ENCODE measurements at places on chromosomes 5 and 9. TPM values are rescaled to one million over a fixed set of nuclear protein-coding genes. Genes with fewer than 3 reads are reported as not detected.

The PARP8 gene
- 8.8 TPM for total RNA-seq

The INSL4 gene
- not detected for total RNA-seq

The GTF3C5 gene
- 121 TPM for total RNA-seq

The SLC46A2 gene
- total RNA-seq, result not detected

The MLANA gene
- total RNA-seq, result not detected

The ALDH7A1 gene
- 28.2 TPM for total RNA-seq

The PTGER4 gene
- 36.8 TPM for total RNA-seq

The TUSC1 gene
- 20.8 TPM for total RNA-seq

The FOXD4L5 gene
- not detected for total RNA-seq

The PCDHGA8 gene
- total RNA-seq, result 0.14 TPM

GRCh38 chr5:16791036-16791705 is 144.9 kb downstream of the MYO10 start:
- no peak for DNase-seq

DNA sequence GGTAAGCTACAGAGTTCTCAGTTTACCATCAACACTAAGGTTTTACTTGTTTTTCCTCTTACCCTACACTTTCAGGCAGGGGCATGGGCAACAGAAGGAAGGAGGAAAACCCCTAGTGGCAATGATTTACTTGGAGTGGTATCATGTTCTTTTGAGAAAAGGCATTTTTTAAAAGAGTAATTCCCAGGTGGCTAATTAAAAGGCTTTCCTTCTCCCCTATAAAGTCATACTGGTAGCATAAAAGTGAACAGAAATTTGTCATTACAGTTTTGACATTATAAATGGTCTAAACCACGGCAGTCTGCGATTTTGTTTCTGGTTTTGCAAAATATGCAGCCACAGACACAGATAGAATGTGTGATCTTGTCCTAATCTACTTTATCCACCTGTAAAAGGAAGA is 30.9 kb upstream of the OR2K2 start:
- DNase-seq, result no peak

GRCh38 chr5:36658038-36658756 is 51.8 kb downstream of the SLC1A3 start:
- DNase-seq, result no peak

DNA sequence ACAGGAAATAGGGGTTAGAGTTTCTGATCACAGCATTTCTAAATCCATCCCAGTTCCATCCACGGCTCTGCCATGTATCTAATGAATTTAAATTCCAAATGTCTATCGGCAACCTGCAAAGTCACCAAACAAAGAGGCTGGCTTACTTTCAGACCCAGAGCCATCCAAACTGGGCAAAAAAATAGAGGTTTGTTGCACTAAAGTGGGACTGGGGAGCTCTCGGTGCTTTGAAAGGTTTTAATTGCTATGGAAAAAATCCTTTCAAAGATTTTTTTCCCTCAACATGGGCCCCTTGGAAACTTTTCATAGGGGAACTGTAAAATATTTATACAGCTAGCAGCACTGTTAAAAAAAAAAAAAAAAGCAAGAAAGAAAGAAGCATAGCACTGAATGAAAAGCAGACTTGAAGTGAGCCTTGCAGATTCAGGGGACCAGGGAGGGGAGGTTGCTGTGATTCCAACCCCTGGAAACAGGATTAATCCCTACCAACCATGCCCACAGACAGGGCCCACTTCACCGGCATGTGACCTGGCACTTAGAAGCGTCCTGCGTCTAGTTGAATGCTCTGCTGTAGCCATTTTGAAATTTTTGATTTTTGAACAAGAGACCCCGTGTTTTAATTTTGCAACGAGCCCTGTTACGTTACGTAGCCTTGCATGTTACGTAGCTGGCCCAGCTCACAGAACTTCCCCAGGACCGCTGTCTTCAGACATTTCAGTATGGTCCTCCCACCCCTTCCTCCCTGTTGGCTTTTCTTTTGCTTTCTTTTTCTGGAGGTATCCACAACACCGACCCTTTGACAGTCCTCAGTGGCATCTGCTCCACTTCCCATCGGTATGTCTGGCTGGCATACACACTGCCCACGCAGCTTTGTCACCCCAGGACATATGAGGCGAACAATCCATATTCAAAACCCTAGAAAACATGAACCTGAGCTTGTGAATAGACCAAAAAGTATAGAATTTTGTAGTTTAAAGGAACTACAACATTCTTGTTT is 105.3 kb upstream of the NFIB start:
- DNase-seq, result no peak

GRCh38 chr5:78008356-78008967 is 232.3 kb upstream of the TBCA start:
- peak; percentile 4 for DNase-seq

DNA sequence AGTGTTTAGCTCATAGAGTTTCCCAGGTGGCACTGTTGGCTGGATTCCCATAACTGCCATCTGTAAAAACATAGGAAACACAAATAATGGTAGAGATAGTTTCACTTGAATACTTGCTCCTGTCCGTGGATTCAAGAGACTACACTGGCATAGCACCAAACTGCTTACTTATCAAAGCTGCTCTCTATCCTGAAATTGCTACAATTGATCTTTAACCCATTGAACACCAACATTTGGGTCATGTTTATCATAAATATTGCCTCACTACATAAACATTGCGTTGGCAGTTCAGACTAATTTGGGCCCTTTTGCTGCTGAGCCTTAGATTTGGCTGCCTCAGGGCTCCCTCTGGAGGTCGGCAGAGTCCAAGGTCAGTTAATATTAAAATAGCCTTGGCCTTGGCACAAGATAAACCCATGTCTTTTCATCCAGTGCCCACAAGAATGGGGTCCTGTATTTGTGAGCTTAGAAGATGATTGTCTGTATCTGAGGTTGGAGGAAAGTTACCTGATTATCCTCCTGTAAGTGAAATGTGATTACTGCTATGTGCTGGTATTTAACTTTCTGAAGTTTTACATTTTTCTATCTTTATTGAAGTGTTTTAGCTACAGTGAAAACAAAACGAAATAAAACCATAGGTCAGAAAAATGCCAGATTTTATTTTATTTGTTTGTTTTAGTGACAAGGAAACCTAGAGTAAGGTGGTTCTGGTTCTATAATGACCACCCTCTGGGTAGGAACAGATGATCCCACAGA is 4.0 kb upstream of the RANBP3L start:
- no peak for DNase-seq

- DNase-seq, result no peak
Observed at GRCh38 chr5:118258223-118258622, 730.1 kb downstream of the DTWD2 start.

- DNase-seq, result peak; percentile 97
Observed at GRCh38 chr9:77707383-77708063, 59.4 kb upstream of the GNA14 start.

DNA sequence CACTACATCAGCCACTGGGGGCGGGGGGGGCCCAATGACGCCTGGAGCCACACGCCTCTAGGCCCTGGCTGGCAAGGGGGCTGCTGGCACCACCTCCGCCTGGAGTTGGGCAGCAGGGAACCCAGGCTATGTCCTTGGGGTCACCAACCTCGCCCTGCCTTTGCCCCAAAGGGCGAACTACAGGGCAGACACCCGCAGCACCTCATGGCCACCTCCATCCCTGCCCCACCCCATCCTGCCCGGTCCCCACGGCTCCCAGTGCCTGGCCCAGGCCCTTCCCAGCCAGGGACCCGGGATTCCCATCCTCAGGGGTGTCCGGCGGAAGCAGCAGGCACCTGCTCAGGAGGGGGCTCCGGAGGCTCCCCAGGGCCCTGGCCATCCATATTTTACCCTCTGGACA is 37.0 kb downstream of the NACC2 start:
- no peak for DNase-seq

GRCh38 chr5:126965061-126965475 is 65.3 kb downstream of the MARCHF3 start:
- DNase-seq, result no peak

DNA sequence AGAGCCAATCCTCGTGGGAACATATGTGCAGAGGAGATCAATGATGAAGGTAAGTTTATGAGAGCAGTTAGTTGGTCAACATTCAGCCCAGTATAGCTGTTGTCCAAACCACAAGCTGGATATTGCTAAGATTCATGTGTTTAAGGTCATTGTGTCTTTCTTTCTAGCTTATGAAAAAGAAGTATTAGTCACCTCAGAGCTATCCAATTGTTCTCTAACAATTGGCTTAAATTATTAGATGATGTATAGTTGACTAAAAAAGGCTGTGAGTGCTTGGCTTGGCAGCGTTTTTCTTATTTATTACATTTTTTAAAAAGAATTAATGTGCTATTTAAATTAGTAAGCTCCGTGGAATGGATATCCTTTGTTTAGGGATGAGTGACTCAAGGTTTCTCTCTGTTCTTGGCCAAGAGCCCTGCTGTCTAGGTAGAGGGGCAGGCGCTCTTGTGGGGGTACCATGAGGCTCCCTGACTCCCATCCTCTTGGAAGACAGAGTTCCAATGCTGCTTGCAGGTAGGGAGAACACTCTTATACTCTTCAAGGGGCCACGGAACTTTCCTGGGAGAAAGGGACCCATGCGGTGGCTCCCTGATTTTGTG is 487.4 kb downstream of the IRX1 start:
- no peak for DNase-seq

- DNase-seq, result no peak
Observed at GRCh38 chr5:110536120-110537115, 190.1 kb downstream of the TMEM232 start.

- DNase-seq, result no peak
Observed at GRCh38 chr5:112413611-112414010, 5.5 kb downstream of the EPB41L4A start.

DNA sequence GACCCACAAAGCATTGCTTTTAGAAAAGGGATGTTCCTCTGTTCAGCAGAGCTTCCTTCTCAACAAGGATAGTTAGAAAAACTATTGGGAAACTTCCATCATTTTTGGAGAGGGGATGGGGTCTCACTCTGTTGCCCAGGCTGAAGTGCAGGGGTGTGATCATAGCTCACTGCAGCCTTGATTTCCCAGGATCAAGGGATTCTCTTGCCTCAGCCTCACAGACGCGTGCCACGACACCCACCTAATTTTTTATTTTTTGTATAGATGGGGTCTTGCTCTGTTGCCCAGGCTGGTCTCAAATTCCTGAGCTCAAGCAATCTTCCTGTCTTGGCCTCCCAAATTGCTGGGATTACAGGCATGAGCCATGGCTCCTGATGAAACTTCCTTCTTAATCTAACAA is 34.8 kb downstream of the PHAX start:
- no peak for DNase-seq

GRCh38 chr9:98569491-98569890 is 139.2 kb downstream of the GABBR2 start:
- DNase-seq, result no peak

DNA sequence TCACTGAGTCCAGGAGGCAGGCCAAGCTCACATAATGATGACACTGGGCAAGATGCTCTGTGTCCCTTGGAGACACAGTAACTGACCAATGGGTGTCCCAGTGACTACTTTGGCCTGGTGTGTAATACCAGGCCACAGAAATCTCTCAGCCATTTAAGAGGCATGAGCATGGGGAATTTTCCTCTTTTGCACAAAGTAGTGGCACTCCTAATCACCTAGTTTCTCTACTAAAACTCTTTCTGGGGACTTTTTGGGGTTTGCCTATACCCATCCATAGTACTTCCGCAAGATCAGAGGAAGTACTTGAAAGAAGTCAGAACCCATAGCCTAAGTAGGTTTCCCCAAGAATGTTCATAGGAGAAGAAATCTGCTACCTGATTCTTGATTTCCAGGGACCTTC is 161.9 kb downstream of the ARSB start:
- no peak for DNase-seq

- no peak for DNase-seq
Observed at GRCh38 chr5:95938347-95938746, 23.3 kb downstream of the ELL2 start.

DNA sequence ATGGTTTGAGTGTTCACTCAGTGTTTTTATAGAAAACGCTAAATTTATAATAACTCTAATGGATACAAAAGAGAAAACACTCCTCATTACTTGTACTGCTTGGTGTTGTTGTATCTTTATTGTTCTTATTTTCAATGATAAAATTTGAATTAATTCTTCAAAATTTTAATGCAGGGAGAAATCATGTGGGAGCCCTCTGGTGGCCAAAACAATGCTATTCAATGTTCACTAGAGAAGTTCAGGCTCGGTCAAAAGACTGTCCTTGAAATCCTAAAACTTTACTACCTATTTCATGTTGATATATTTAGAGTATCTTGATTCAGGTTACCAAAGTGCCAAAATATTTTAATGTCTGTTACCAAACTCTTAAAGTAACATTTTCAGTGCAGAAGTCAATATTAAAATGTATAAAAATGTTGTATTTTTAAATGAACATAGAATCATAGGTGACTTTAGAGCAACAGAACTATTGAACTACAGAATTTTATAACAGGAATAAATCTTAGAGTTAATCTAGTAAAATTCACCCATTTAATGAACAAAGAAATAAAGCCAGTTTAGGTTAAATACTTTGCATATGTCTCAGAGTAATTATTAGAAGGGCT is 1259.8 kb downstream of the PTPRD start:
- no peak for DNase-seq

DNA sequence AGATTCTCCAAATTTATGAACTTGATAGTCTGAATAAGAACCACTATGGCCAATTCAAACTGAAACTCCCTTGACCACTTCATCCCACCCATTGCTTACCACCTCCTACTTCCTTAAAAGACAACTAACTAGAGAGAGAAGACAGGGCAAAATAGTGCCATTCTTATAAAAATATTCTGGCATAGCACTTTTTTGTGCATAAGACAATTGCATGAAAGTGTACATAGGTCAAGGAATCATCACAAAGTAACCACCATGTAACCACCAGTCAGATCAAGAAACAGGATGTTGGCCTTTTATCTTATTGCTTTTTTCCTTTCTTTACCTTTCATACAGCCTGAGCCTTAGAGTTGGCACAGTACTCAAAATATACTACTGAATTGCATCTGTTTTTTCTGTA is 8.1 kb upstream of the ARSB start:
- DNase-seq, result no peak

GRCh38 chr9:110316261-110317075 is 21.2 kb downstream of the TXNDC8 start:
- no peak for DNase-seq

GRCh38 chr5:1264211-1264610 is 30.7 kb downstream of the TERT start:
- DNase-seq, result no peak

- DNase-seq, result no peak
Observed at GRCh38 chr5:95864944-95865504, 42.5 kb upstream of the GLRX start.

DNA sequence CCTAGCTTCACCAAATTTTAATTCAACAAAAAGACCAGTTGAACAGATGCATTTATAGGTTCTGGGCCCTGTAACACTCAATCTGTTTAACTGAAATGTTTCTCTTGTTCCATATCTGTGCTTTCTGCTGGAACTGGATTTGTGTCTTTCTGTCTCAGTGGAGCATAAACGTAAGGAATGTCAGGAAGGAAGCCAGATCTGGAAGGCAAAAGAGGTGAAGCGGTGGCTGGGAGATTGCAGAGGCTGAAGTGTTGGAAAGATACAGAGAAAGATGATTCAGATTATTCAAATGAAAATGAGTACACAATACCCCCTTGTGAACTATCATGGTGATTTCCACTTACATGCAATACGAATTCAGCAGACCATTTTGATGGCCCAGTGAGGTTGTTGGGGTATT is 406.8 kb downstream of the BRINP1 start:
- peak; percentile 94 for DNase-seq

GRCh38 chr9:95305770-95306492 is 11.6 kb downstream of the FANCC start:
- DNase-seq, result no peak

Data from epithelial cell of proximal tubule (primary cell).